ENCODE measurements at places on chromosomes 12 and 14. TPM values are rescaled to one million over a fixed set of nuclear protein-coding genes. Genes with fewer than 3 reads are reported as not detected.

Gene PLEKHD1
- total RNA-seq: 0.65 TPM

Gene PRB4
- not detected for total RNA-seq

Gene CKAP4
- 73.6 TPM for total RNA-seq

Gene REP15
- 1.4 TPM for total RNA-seq

DNA sequence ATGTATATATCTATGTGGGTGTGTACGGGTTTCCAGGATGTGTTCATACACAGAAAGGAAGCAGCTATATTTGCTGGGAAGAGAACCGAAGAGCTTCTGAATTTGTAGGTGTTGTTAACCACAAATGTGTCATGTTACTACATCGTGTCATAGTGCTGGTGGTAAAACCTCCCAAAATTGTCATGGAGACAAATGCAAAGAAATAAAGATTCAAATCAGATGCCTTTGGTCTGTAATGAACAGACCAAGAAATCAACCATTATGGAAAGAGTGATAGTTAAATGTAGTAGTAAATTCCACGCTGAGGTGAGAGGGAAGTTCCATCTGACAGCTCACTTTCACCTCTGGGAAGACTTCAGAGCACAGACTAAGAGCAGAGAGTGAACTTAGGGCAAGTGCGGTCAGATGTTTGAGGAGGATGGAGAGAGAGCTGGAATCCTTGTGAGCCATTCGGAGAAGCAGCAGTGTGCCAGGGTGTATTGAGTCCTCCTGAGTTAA lies 487.5 kb downstream of the TMEM121 start:
- H3K27me3 ChIP-seq: peaks cover 32% of the 10 kb centered on the region
- H3K4me3 ChIP-seq: no peak overlapping the region
- H3K36me3 ChIP-seq: no peaks in the 10 kb centered on the region
- DNase-seq: no peak
- H3K27ac ChIP-seq: no peak overlapping the region

- no peak for DNase-seq
- no peak overlapping the region for H3K4me3 ChIP-seq
- H3K36me3 ChIP-seq: no peaks in the 10 kb centered on the region
- no peaks in the 10 kb centered on the region for H3K27me3 ChIP-seq
- H3K27ac ChIP-seq: no peak overlapping the region
- no peaks in the 10 kb centered on the region for H3K4me1 ChIP-seq
Measured at GRCh38 chr12:102913453-102914226, 3.4 kb downstream of the PAH start.

DNA sequence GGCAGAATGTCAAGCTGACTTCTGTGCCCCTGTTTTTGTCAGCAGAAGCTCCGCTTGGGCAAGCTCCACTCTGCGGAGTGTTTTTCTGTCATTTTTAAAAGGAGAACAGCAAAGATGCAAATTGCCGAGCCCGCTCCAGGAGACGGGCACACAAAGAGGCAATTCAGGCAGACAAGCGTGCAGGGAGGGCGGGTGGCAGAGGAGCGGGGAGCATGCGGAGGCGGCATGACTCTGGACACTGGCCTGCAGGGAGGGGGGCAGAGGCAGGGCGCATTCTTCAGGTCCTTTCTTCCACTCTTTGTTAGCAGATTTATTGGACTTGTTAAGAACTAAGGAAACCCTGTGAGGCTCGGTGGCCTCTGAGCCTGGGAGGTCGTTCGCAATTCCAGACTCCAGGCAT lies 187.3 kb upstream of the RMST start:
- no peak overlapping the region for H3K27ac ChIP-seq
- no peaks in the 10 kb centered on the region for H3K4me1 ChIP-seq
- no peak for DNase-seq
- peaks cover 16% of the 10 kb centered on the region for H3K27me3 ChIP-seq

DNA sequence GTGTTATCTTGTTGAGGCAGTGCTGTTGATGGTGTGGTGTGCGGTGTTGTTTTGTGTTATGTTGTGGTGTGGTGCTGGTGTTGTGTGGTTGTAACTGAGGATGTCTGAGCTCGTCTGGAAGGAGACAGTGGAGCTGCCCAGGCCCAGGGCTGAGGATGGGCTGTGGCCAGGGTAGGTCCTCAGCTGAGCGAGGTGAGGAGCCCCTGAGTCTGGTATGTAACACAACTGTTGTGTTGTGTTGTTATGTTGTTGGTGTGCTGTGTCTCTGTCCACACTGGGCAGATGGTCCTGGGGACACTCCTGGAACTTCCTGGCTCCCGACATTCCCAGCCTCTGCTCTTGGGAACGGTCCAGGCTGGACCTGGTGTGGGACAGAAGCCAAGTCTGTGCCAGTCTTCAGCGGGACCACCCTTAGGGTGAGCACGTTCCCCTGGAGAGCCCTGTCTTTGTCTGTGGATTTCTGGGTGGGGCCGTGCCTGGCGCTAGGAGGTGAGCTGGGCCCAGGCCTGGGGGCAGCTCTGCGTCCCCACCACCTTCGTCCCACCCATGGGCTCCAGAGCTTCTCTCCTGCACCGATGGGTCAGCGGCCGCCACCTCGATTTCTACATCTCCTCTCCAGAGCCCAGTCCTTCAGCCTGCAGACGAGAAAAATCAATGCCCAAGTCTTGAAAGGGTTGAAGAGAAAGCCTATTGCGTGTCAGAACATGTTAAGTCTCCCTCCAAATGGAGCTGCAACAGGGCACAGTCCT lies 27.4 kb upstream of the SFSWAP start:
- H3K4me3 ChIP-seq: no peak overlapping the region
- H3K4me1 ChIP-seq: no peaks in the 10 kb centered on the region
- no peak overlapping the region for H3K27ac ChIP-seq

GRCh38 chr12:76030341-76031080 lies 1.1 kb downstream of the PHLDA1 start:
- peak overlapping the region; percentile 94 for H3K4me3 ChIP-seq
- peaks cover 33% of the 10 kb centered on the region for H3K36me3 ChIP-seq
- H3K4me1 ChIP-seq: peaks cover 48% of the 10 kb centered on the region

- peaks cover 6% of the 10 kb centered on the region for H3K36me3 ChIP-seq
- no peak for DNase-seq
- H3K27ac ChIP-seq: no peak overlapping the region
- no peaks in the 10 kb centered on the region for H3K27me3 ChIP-seq
- H3K4me1 ChIP-seq: peaks cover 12% of the 10 kb centered on the region
- no peak overlapping the region for H3K4me3 ChIP-seq
Measured at GRCh38 chr14:100370003-100370402, 46.9 kb downstream of the SLC25A47 start.

DNA sequence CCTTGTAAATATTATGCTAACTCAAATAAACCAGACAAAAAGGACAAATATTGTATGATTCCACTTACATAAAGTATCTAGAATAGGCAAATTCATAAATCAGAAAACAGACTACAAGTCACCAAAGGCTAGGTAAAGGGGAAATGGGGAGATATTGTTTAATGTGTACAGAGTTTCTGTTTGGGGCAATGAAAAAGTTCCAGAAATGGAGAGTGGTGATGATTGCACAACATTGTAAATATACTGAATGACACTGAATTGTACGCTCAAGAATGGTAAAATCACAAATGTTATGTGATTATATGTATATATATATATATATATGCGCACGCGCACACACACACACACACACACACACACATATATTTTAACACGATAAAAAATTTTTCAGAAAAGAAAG lies 182.5 kb downstream of the SLC2A13 start:
- H3K27ac ChIP-seq: no peak overlapping the region
- no peaks in the 10 kb centered on the region for H3K27me3 ChIP-seq

GRCh38 chr14:101101456-101102056 lies 198.0 kb upstream of the RTL1 start:
- H3K4me3 ChIP-seq: no peak overlapping the region
- no peaks in the 10 kb centered on the region for H3K27me3 ChIP-seq
- no peak for DNase-seq
- 0 out of 2 replicates have a peak, but pooled peaks cover 4% of the 10 kb centered on the region for H3K4me1 ChIP-seq
- H3K27ac ChIP-seq: no peak overlapping the region

DNA sequence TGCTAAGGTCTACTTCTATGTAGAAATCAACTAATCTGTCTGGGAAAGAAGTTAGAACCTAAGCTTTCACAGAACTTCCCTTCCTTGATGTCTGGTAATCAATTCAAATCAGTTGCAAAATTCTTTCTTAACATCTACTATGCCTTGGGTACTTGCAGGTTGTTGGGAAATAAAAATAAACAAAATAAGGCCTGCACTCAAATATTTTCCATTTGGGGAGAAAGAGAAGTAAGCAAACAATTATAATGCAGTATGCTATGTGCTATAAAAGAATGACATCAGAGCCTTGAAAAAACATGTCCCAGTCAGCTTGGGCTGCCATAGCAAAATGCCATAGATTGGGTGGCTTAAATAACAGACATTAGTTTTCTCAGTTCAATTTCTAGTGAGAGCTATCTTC lies 425.9 kb upstream of the DCN start:
- H3K27ac ChIP-seq: no peak overlapping the region
- no peak overlapping the region for H3K4me3 ChIP-seq
- no peak for DNase-seq
- H3K27me3 ChIP-seq: no peaks in the 10 kb centered on the region
- no peaks in the 10 kb centered on the region for H3K4me1 ChIP-seq
- no peaks in the 10 kb centered on the region for H3K36me3 ChIP-seq

DNA sequence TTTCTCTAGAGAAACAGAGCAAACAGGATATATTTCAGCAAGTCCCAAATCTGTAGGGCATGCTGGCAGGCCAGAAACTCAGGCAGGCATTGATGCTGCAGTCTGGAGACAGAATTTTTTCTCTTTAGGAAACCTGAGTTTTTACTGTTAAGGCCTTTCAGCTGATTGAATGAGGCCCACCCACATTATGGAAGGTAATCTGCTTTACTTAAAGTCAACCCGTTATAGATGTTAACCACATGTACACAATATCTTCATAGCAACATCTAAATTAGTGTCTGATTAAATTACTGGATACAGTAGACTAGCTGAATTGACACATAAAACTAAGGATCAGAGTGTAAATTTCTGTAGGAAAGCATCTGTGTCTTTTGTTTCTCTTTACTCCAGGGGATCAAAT lies 65.2 kb downstream of the SRGAP1 start:
- no peak overlapping the region for H3K4me3 ChIP-seq
- no peak overlapping the region for H3K27ac ChIP-seq
- H3K36me3 ChIP-seq: peaks cover 4% of the 10 kb centered on the region
- H3K4me1 ChIP-seq: peaks cover 27% of the 10 kb centered on the region

DNA sequence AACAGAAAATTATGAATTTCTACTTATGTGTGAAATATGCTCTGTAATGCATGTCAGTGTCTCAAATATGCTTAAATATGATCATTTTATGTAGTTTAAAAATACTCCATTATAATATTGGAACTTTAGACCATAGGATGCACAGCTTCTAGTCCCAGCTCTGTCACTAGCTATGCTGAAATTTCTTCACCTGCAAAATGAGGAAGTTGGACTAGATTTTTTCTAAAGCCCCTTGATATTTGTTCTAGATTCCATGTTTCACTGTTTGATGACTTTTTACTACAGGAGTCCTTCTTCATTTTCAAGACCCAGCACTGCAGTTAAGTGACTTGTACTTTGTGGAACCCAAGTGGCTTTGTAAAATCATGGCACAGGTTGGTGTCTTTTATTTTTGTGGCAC lies 90.1 kb downstream of the LRRK2 start:
- no peak for DNase-seq
- H3K36me3 ChIP-seq: no peaks in the 10 kb centered on the region
- H3K27me3 ChIP-seq: no peaks in the 10 kb centered on the region
- H3K4me1 ChIP-seq: no peaks in the 10 kb centered on the region

- 0 out of 2 replicates have a peak, but pooled peaks cover 6% of the 10 kb centered on the region for H3K36me3 ChIP-seq
- H3K4me1 ChIP-seq: peaks cover 18% of the 10 kb centered on the region
- H3K4me3 ChIP-seq: no peak overlapping the region
Measured at GRCh38 chr12:53101266-53101665, 2.0 kb upstream of the SOAT2 start.

- no peak overlapping the region for H3K27ac ChIP-seq
- no peaks in the 10 kb centered on the region for H3K36me3 ChIP-seq
- H3K4me1 ChIP-seq: no peaks in the 10 kb centered on the region
- DNase-seq: no peak
Measured at GRCh38 chr14:60631842-60632241, 17.4 kb downstream of the SIX1 start.

GRCh38 chr14:46596236-46596635 lies 55.3 kb downstream of the RPL10L start:
- no peaks in the 10 kb centered on the region for H3K27me3 ChIP-seq
- H3K27ac ChIP-seq: no peak overlapping the region
- H3K4me3 ChIP-seq: no peak overlapping the region
- no peaks in the 10 kb centered on the region for H3K36me3 ChIP-seq

DNA sequence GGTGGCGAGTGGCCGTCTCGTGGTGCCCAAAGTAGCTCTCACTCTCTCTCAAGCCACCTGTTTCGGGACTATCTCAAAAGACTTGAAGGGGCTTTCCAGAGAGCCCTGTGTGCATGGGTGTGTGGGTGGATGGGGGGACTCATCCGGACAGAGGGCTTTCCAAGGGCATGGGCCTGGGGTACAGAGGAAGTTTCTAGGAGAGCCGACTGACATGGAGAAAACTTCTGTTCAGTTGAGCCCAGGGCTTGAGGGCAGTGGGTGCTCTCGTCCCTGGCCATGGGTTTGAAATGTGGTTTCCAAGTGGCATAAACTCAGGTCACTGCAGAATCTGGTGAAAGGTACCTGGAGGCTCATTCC lies 47.4 kb upstream of the MEG3 start:
- H3K4me1 ChIP-seq: no peaks in the 10 kb centered on the region
- no peaks in the 10 kb centered on the region for H3K36me3 ChIP-seq
- DNase-seq: no peak
- no peak overlapping the region for H3K27ac ChIP-seq

DNA sequence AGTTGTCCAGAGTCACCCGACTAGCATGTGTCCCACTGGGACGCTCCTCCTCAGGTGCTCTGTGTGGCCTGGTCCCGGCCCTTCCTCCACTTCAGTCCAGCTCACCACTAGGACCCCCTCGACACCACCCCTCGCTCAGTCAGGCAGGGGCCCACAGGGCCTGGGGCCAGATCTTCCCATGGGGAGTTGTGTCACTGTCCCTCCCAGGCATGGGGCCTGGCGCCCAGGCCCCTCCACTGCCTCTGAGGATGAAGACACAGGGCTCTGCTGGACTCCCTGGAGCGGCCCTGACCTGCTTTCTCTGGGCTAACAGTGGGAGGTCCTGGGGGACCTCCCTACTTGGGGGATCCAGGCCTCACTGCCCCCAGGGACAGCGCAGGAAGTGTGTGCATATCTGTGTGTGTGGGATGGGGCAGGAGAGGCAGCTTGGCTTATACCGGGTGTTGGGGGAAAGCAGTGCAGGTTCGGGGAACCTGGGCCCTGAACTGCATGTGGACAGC lies 43.8 kb downstream of the KRT80 start:
- H3K27me3 ChIP-seq: no peaks in the 10 kb centered on the region
- peaks cover 76% of the 10 kb centered on the region for H3K4me1 ChIP-seq
- peaks cover 5% of the 10 kb centered on the region for H3K36me3 ChIP-seq
- H3K27ac ChIP-seq: peak overlapping the region; percentile 100

GRCh38 chr12:111741235-111741812 lies 25.4 kb upstream of the ALDH2 start:
- no peak overlapping the region for H3K4me3 ChIP-seq
- H3K27ac ChIP-seq: no peak overlapping the region
- peaks cover 4% of the 10 kb centered on the region for H3K36me3 ChIP-seq

DNA sequence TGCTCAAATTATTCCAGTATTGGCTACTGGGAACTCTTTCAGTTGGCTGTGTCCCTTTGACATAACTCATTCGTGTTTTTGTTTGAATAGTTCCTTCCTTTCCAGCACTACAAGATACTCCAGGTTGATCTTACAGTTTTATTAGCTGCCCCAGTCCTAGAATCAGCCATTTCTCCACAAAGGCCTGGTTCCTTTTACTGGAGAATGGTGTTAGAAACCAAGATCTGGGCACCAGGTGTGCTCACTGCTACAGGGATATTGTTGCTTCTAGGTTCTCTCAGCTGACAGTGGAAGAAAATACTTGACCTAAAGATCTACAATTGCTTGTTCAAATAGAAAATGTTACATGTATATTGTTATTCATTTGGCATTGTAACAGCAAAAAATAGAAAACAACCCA lies 21.9 kb downstream of the CDK17 start:
- H3K27ac ChIP-seq: no peak overlapping the region
- no peaks in the 10 kb centered on the region for H3K27me3 ChIP-seq
- H3K4me3 ChIP-seq: no peak overlapping the region
- no peak for DNase-seq
- H3K4me1 ChIP-seq: no peaks in the 10 kb centered on the region
- no peaks in the 10 kb centered on the region for H3K36me3 ChIP-seq

Measured in PC-9 (cell line).